ENCODE measurements at places on chromosomes 2 and 18.

DNA sequence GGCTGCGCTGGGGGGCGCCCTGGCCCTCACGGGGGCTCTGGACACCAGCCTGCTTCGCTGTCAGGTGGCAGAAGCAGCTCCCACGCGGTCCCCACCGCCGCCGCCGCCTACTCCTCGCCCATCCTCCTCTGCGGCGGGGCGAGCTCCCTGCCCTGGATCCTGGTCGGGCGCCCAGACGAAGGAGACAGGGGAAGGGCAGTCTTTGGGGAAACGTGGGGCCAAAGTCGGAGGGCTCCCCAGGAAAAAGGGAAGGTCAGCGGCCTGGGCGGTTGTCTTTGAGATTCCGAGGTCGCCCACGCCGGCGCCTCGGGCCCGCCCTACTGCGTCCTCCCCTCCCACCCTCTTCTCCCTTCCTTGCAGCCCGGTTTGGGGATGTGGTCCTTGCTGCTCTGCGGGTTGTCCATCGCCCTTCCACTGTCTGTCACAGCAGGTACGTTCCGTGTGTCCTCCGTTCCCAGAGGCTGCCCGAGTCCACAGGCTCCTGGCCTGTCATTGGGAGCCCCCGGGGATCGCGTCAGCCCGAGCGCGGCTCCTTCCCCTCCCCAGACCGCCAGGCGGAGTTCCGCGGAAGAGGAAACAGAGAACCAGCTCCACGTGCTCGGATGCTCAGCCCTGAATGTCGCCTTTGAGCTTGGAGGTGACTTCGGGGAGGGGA is 800 bp downstream of the IL1RL2 start:
- peak; percentile 19 for DNase-seq

DNA sequence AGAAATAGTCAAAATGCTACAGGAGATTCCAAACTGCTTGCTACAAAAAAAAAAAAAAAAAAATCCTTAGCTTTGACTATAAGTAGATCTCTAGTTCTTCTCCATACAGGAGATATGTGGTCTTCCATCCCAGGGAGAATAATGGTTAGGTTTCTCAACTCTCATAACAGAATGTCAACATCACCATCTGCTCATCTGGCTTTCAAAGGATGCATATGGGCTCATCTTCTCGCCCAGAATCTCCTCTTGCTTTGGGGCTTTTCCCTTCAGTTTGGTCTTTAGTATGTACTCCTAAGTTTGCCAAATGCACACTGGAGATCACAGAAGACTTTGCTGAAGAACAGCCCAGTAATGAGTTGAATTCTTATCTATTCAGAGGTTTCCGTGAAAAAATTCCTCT is 240.7 kb downstream of the NRXN1 start:
- DNase-seq: no peak

DNA sequence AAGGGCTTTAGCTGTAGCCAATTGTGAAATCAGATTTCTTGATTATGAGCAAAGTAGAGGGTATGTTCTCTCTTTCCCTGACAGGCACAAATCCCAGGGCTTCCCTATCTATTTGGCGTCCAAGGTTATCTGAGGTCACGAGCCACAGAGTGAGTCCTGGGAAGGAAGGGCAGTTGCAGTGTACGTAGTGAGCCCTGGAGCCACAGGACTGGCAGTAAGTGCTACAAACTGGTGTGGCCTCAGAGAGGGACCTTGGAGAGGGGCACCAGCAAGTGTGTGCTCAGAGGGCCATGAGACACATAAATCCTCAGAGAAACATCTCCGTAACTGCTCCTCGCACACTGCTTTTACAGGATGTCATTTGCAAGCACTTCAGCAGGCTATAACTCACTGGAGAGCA is 115.5 kb upstream of the SH3BP4 start:
- no peak for DNase-seq

DNA sequence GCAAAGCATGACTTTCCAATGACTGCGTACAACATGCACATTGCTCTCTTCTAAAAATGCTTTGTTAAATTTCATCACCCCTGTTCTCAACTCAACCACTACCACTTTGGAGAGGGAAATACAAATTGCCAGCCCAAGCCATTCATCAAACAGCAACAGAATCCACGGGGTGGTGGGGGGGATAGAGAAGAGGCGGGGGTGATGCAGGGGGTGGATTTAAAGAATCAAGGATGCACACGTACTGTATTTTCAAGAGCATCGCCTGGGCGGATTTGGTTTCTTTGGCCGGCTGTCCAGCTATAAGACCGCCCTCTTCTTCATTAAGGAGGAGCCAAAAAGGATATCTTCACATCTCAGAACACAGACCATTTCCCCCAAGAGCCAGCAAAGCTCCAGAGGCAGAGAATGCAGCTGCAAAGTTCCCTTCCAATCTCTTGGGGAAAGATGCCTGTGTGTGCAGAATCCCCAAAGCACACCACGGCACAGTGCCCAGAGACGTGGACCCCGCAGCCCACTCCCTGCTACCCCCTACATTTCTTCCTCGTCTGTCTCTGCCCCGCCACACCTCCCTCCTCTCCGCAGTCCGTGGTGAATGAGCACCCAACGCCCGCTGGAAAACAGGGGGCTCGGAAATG is 977 bp downstream of the SLC8A1 start:
- DNase-seq: no peak

GRCh38 chr2:84115173-84115857 is 343.8 kb downstream of the SUCLG1 start:
- no peak for DNase-seq

Data from stimulated activated CD8-positive, alpha-beta memory T cell treated with anti-CD3 and anti-CD28 coated beads, Interleukin-15, amount 100 ng/mL, for 24 hours (primary cell).